ENCODE measurements at places on chromosomes 4 and X.

DNA sequence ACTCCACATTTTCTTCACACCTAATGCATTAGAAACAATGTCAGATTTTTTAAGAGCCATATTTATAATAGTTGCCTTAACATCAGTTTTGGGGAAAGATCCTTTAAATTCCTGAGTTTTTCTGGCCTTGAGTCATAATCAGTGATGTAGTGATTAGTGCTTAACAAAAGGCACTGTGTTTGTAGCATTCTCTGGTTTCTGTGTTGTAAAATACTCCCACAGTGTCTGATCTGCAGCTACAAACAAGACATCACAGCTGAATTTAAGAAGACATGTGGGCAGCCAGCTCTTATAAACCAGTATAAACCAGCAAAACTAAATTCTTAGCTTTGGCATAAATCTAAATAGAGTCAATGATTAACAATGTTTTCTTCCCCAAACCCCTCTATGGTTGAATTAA is 233.8 kb downstream of the FSTL5 start:
- DNase-seq = no peak

DNA sequence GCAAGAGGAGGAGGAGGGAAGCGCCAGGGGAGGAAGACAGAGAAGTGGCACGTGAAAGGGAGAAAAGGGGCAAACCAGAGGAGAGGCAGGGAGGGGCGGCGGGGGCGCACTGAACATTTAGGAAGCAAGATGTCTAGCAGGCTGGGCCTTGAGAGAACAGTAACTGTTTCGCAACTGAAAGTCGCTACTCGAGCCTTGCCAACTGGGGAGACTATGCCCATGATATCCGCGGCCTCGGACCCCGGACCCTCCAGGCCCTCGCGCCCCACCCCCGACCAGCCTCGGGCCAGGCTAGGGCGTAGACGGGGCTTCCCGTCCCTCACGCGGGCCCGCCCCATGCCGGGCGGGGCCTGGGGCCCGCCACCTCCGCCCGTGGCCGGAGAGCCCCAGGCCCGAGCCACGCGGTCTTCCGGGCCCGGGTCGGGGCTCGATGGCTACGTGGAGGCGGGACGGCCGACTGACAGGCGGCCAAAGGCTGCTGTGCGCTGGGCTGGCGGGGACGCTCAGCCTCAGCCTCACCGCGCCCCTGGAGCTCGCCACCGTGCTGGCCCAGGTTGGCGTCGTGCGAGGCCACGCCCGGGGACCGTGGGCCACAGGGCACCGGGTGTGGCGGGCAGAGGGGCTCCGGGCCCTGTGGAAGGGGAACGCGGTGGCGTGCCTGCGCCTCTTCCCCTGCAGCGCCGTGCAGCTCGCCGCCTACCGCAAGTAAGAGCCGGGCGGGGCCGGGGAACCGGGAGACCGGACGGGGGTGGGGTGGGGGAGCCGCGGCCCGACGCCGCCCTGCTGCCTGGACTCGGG is at the start of gene SLC25A43:
TSS of gene SLC25A43 (plus strand) at position 363 of the 798 bp plus-strand sequence. CDS start at position 431, 68 bp downstream.
- peak; percentile 57 for DNase-seq

DNA sequence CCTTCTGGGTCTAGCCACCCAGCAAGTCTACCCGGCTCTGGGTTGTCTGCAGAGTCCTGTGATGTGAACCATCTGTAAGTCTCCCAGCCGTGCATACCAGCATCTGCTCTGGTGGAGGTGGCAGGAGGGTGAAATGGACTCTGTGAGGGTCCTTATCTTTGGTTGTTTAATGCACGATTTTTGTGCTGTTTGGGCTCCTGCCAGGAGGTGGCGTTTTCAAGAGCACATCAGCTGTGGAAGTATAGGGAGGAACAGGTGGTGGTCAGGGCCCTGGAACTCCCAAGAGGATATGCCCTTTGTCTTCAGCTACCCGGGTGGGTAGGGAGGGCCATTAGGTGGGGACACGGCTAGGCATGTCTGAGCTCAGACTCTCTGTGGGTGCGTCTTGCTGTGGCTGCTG is 66.5 kb upstream of the ZFP42 start:
- DNase-seq = no peak

GRCh38 chr4:102250341-102250740 is 94.9 kb downstream of the SLC39A8 start:
- DNase-seq = no peak

GRCh38 chr4:2600878-2601277 is 64.4 kb downstream of the FAM193A start:
- DNase-seq = no peak

DNA sequence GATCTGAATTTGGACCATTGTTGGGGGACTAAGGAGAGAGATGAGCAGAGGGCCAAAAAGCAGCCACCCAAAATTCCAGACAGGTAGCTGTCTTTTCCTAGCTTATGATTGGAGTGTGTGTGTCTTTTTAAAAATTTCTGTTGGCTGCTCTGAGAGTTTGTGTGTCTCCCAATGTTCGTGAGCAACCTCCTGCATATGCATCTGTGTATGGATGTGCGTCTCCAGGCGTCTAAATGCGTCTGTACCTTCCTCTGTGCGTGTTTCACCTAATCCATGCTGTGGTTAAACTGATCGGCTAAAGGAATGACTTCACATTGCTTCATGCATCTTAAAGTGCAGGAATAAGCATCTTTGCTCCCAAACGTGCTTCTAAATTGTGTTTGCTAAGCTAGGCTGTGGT is 65.5 kb upstream of the LAS1L start:
- no peak for DNase-seq

GRCh38 chrX:130172127-130172845 is 524 bp downstream of the RAB33A start:
- no peak for DNase-seq

DNA sequence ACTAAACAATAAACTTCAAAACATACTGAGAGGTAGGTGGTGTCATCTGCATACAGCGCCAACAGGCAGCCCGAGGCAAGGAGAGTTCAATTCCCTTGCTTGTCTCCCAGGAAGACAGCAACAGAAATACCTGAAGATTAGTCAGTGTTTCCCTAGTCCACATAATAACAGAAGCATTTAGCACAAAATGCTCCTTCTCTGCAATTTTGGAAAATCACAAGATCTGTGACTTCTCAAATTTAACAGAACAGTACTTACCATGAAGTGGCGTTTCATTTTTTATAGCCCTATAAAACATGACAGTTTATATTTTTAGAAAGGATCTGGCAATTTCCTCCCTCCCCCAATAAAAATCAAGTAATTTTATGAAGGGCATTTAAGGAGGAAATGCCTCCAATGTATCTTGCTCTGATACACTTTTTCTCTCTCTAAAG is 67.1 kb upstream of the MYOZ2 start:
- peak; percentile 21 for DNase-seq

DNA sequence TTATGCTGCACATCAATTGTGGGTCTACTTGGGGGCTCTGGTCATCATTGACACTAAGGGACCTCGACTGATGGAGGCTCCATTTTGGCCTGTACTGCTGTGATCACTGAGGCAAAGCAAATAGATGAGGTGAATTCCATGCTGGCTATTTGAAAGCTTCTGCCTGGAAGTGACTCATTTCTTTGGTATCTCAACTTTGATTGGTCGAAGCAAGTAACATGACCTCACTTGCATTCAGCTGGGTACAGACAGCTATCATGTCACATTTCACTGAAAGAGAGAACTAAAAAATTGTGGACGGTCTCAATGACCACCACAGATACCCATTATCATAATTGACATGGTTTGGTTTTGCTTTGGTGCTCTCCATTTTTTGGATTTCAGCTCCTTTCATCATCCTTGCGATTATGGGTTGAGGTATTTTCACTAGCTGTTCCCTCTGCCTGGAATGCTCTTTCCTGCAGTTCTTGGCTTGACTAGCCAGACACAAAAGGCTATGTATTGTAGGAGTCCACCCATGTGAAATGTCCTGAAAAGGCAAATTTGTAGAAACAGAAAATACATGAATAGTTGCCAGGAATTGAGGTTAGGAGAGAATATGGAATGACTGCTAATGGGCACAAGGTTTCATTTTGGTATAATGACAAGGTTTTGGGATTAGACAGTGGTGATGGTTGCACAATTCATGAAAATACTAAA is 369.2 kb upstream of the LCORL start:
- DNase-seq = no peak

GRCh38 chr4:89727238-89727637 is 109.7 kb downstream of the SNCA start:
- DNase-seq = no peak

- no peak for DNase-seq
Measured at GRCh38 chr4:187294861-187295260, 571.2 kb upstream of the FAT1 start.

DNA sequence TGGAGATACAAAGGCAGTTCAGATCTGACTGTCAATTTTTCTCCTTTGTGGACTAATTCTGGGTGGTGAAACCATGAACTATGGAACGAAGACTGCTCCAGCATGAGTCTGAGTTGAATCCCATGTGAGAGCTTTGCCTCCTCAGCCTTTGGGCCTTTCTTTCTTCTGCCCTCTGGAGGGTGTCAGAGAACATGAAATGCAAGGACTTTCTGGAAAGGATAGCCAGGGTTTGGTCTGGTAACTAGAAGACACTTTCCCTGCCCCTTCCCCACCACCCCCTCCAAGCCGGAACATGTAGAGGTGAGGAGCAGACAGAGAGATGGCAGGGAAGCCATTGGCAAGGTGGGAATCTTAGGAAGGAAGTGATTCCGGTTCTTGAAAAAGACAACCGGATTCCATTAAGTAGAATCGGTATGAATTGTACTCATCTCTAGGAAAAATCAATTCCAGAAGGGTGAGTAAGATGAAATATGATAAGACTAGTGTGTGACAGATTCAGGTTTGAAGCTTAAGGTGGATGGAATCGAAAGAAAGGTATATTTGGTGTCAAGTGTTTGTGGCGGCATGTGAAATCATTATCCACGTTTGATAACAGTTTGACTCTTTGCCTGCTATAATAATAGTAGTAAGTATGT is 19.0 kb downstream of the FHL1 start:
- DNase-seq = peak; percentile 23

- no peak for DNase-seq
Measured at GRCh38 chr4:56739066-56739777, 58.1 kb upstream of the HOPX start.

GRCh38 chr4:144754562-144755410 is 108.8 kb downstream of the HHIP start:
- DNase-seq = peak; percentile 19

GRCh38 chrX:44898411-44899221 is 25.6 kb downstream of the KDM6A start:
- DNase-seq = no peak

DNA sequence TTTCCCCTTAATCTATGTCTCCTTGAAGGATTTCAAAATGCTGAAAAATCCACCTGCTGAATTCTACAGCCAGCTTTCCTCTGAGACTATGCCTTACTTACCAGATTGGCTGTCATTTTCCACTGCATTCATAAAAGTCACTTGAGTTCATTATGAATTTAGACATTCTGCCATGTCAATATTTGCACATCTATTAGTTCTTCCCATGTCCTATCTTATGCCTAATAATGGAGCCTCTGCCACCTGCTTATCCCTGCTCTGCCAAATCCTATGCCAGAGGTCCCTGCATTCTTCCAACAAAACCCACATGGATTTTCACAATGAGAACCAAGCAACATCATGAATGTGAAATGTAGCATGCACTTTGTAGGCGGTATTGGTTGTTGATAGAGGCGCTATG is 42.6 kb downstream of the GASK1B start:
- DNase-seq = no peak

DNA sequence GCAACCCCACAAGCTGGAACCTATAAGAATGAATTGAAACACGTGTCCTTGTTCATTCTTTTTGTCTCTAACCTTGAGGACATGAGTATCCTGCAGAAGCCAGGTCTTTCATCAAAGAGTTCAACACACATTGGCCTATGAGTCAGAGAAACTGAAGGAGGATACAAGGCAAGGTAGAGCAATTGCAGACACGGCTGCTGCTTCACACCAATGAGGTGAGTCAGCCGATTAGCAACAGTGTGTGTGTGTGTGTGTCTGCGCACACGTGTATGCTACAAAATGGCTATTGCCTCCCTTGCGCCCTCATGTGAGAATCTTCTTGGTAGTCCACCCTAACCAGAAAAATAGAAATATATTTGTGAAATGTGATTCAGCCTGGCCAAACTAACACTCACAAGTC is 1477.7 kb upstream of the IGFBP7 start:
- no peak for DNase-seq

Measured in HEK293T (cell line).